Hematopoietic multipotent progenitor cell treated with erythropoietin and hydrocortisone succinate and interleukin-3 and kit ligand, for 8 days (in vitro differentiated cells): ENCODE measurements at places on chromosomes 6 and 20.
A peak's percentile ranks its signal among the peaks of the same experiment; 100 is the strongest.

GRCh38 chr6:168305096-168305749 lies 14.4 kb downstream of the DACT2 start:
- no peak for DNase-seq

DNA sequence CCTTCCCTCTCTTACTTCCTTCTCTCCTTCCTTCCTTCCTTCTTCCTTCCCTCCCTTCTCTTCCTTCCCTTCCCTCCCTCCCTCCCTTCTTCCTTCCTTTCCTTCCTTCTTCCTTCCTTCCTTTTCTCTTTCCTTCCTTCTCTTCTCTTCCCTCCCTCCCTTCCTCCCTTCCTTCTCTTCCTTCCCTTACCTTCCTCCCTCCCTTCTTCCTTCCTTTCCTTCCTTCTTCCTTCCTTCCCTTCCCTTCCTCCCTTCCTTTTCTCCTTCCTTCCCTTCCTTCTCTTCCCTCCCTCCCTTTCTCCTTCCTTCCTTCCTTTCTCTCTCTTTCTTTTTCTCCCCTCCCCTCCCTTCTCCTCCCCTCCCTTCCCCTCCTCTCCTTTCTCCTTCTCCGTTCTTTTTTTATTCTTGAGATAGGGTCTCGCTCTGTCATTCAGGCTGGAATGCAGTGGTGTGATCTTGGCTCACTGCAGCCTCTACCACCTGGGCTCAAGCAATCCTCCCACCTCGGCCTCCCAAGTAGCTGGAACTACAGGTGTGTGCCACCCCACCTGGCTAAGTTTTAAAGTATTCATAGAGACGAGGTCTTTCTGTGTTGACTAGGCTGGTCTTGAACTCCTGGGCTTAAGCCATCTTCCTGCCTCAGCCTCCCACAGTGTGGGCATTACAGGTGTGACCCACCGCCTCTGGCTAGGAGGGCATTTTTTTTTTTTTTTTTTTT lies 1.1 kb upstream of the ZNF512B start:
- DNase-seq = no peak

DNA sequence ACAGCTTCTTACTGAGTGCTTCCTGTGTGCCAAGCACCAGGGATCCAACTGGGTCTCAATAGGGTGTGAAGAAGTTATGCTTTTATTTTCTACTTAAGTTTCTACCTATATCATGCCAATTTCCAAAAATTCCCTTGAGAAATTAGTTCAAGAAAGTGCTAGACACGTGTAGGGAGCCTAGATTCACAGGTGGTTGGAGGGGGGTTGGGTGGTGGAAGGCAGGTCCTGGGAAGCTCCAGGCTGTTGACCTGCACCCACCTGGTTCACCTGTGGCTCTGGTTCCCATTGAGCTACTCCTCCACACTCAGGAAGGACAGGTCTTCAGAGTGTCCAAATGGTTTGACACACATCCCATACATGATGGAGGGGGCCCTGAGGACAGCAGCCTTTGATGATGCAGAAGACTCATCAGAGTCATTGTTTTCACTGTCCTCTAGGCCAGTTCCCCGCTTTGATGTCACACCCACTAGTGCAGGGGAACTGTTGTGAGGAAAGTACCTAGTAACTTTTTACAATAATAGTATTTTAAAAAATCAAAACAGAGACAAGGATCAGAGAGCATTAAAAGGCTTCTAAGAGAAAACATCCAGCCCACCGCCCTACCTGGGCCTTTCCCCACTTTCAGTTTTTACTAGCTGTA lies 39.8 kb upstream of the MYL9 start:
- DNase-seq = no peak

GRCh38 chr6:41736186-41736733 lies 852 bp upstream of the TFEB start:
- DNase-seq = no peak

DNA sequence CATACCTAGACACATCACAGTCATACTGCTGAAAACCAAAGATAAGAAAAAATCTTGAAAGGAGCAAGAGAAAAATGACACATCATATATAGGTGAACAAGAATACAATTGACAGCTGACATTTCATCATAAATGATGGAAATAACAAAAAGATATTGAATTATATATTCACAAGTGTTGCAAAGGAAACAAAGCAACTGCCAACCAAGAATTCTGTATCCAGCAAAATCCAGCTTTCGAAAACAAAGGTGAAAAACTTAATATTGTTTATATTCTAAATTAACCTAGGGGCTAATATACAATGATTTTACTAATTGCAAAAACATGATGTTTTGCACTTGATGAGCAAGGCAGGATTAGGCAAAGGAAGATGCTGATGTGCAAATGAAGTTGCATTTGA lies 84.3 kb downstream of the MOXD1 start:
- no peak for DNase-seq

GRCh38 chr6:56106231-56106630 lies 141.1 kb downstream of the COL21A1 start:
- no peak for DNase-seq

DNA sequence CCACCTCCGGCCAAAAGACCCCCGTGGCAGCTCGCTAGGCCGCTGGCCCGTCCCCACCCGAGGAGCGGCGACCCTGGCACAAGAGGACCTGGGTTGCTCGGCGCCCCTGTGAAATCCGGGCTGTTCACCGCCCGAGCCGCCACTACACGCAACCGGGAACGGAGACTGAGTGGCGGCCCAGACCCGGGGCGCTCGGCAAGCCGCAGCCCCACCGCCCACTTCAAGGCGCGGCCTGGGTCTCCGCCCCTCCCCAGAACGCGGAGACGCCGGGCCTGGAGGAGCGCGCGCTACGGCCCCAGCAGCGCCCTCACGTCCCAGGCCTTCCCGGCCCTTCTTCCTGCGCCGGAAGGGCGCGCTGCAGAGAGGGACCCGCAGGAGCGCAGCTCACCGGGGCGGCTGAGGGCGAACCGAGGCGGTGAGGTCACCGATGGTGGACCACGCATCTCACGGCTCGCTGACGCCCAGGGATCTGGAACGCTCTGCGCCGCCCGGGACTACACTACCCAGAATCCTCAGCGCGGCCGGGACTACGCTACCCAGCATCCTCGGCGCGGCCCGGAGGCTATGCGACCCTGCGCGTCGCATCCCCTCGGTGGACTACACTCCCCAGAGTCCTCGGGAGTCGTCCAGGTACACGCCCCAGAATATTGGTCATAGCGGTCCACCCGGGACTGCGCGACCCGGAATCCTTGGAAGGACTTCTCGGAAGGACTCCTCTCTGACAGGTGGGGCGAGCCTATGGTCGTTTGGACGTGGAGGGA lies at the start of gene ZNF337:
Gene ZNF337, minus strand, starts transcription at position 483 of the 761 bp plus-strand sequence. CDS start 10,436 bp downstream, outside the sequence.
- DNase-seq = peak; percentile 95

- no peak for DNase-seq
Measured at GRCh38 chr20:32706486-32706885, 32.7 kb upstream of the C20orf203 start.

- no peak for DNase-seq
Measured at GRCh38 chr6:111748231-111748647, 125.0 kb downstream of the FYN start.

- DNase-seq = peak; percentile 46
Measured at GRCh38 chr6:32622545-32623401, 14.4 kb upstream of the HLA-DQA1 start.

- DNase-seq = no peak
Measured at GRCh38 chr20:9043364-9043763, 25.5 kb upstream of the PLCB4 start.

DNA sequence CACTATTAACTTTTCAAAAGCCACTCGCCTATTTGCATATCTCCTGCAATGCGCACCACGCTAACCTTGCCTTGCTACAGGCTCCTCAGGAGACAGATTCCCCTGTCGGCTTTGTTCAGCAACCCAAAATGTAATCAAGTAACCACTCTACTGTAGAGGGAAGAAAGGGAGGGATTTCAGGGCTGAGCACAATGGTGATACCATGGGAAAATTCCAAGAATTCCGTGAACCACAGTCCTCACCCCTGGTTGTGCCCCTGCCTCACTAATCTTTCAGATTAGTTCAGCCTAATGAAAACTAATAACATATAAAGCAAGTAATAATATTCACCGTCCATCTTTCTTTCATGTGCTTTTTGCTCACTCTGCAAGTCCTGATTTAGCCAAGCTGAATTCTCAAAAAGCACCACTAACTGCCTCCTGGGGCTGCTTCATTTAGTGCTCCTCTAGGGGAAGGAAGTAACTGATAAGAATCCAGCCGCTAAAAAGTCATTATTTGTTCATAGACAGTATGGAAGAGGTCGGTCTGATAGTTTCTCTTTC lies 6.6 kb downstream of the CITED2 start:
- DNase-seq = peak; percentile 53

GRCh38 chr20:9838378-9839295 lies at the start of gene PAK5:
Gene PAK5, minus strand, starts transcription at chr20:9839076. Its CDS starts 194,748 bp downstream, at chr20:9644328.
- DNase-seq = no peak

GRCh38 chr6:152637296-152638047 lies at the start of gene SYNE1:
Gene SYNE1, minus strand, starts transcription at chr6:152637362. Its CDS starts 9,031 bp downstream, at chr6:152628331.
- no peak for DNase-seq

- DNase-seq = no peak
Measured at GRCh38 chr6:41630069-41630468, 8.2 kb upstream of the MDFI start.

DNA sequence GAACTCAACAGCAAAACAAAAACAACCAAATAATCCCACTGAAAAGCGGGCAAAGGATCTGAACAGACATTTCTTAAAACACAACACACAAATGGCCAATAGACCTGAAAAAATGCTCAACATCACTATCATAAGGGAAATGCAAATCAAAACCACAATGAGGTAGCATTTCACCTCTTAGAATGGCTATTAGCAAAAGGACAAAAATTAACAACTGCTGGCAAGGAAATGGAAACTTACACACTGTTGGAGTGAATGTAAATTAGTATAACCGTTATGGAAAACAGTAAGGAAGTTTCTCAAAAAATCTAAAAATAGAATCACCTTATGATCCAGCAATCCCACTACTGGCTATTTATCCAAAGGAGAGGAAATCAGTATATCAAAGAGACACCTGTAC lies 20.9 kb downstream of the FAM8A1 start:
- DNase-seq = no peak

DNA sequence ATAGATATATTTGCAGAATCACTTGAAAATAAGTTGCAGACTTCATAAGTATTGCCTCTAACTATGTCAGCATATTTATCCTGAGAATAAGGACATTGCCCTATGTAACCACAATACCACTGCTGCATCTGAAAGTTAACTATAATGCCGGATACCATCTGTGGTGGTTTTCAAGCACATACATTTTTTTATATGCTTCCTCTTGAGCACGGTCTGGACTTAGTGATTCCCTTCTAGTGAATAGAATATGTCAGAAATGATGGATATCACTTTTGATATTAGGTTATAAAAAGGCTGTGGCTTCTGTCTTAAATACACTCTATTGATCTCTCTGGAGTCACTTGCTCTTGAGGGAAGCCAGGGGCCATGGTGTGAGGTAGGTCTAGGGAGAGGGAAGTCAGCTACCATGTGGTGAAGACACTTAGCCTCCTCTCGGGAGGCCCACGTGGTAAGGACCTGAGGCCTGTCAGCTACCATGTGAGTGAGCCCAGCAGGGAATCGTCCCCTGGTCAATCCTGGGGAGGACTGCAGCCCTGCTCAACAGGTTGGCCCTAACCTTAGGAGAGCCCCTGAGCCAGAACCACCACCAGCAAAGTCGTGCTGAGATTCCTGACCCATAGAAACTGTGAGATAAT lies 57.5 kb downstream of the CCDC170 start:
- DNase-seq = no peak

DNA sequence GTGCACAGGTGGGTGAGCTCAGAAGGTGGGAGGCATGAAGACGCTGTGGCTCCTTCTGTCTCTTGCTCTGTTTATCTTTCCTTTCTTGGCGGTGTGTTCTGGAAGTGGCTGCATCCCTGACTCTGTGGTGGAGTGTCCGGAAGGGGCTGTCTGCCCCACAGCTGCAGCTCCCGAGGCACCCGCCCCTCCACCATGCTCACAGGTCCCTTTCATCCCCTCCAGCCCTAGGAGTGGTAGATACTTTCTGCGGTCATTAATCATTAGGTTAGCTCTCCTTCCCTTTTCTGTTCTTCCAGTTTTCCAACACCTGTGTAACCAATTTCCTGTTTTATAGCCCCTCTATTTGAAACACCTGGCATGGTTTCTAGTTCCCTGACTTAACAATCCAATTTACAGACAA lies 65.6 kb downstream of the GJA10 start:
- DNase-seq = no peak

DNA sequence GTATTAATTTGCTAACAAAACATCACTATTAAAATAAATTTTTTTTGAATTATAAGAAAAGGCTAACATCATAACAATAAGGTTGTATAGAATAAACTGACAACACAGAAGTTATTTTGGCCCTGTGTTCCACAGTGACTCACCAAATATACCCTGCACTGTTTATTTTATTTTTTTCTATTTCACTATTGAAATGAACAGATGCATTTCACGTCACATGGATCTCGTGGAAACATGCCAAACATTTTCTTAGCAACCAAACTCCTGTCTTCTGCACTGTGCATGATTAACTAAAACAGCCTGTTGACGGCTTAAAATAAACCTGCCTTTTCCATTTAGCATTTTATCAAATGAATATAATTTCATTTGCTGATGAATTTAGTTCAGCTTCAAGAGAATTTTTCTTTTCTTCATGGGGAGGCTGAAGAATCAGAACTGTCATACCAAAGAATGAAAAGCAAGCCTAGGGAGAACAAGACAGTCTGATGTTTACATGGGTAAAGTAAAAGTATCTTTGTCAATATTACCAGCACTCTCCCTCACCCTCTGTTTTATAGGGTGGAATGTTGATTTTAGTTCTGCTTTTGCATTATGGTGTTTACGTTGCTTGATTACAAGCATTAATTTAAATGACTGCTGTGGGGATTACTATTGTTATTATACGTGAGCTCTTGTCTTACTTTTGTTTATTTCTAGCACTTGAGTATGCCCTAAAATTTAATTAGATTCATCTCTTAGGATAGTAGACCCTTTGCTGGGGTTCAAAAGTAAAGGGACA lies 115.3 kb downstream of the LCA5 start:
- DNase-seq = no peak

DNA sequence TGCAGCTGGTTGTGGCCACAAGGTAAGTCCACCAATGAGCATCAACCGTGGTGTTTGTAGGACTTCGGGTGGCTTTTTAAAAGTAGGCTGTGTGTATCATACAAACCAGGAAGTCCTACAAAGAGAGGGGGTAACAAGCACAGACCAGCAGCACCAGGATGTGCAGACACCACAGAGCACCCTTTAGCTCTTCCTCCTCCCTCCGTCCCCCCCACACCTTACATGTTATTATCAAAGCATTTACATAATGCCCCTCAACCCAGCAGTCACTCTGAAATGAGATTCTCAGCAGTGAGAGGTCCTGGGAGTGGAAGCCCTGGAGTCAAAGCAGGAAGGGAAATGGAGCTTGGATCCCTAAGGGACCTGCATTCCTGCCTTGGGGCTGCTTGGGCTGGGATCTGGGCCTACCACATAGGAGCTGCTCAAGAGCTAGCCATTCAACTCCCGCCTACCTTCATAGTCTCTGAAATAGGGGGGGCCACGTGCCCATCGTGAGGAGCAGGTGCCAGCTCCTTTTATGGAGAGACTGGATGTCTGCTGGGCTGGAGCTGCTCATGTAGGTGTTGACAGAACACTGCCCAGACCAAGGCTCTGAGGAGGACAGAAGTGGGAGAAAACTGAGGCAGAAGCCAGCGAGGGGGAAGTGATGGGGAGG lies 90.6 kb downstream of the PSMB1 start:
- no peak for DNase-seq

GRCh38 chr6:166905505-166906134 lies 50.7 kb downstream of the RNASET2 start:
- DNase-seq = no peak

GRCh38 chr20:48371211-48371610 lies 456.6 kb downstream of the PREX1 start:
- no peak for DNase-seq

GRCh38 chr20:43375591-43375990 lies 82.1 kb upstream of the SRSF6 start:
- no peak for DNase-seq
